ENCODE measurements at places on chromosomes 7 and 10.

- DNase-seq, result no peak
Measured at GRCh38 chr7:122724366-122724765, 21.6 kb upstream of the RNF148 start.

GRCh38 chr10:184174-184573 lies 48.9 kb downstream of the ZMYND11 start:
- DNase-seq, result no peak

DNA sequence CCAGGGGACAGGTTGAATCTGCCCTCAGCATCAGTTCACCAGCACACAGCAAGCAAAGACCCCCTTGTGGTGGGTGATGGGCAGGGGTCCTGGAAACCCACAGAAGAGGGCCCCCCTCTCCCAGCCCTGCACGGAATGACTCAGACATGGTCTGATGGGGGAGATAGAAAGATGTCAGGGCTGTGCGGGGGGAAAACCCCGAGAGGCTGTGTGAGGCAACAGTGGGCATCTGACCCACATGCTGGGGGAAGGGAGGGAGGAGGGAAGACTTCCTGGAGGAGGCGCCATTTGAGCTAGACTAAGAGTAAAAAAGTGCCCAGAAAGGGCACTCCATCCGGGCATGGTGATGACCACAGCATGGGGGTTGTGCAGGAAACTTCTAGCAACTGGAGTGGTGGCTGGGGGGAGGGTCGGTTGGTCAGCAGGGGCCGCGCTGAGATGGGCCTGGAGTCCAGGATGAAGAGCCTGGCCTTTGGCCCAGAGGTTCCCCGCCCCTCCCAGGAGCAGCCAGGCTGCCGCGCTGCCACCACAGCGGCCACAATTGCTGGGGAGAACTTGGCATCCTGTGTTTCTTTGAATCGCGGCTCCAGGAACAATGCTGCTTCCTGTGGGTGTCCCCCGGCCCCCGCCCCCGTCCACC lies 2.5 kb downstream of the LFNG start:
- peak; percentile 85 for DNase-seq

- DNase-seq, result no peak
Measured at GRCh38 chr7:140683657-140684056, 10.9 kb downstream of the ADCK2 start.

DNA sequence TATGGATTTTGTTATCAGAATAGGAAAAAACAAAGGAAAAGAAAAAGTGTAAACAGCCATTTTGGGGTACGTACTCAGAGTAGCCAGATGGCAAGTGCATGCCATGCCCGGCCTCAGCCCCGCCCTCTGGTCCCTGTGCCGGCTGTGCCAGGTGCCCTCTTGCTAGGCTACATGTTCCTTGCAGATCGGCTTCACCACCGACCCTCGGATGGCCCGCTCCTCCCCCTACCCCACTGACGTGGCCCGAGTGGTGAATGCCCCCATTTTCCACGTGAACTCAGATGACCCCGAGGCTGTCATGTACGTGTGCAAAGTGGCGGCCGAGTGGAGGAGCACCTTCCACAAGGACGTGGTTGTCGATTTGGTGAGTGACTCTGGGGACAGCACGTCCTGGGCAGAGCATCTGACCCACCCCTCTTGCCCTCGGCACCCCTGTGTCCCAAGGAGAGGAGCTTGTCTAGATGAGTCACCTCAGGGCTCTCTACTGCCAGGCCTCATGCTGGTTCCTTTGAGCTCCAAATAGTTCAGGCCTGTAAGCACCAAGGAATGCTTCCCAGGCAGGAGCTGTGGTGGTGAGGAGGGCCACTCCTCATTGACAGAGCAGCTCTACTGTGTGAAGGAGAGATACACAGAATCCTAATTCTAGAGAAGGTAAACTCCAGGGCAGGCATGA lies 54.9 kb upstream of the ZMIZ2 start:
- no peak for DNase-seq

- no peak for DNase-seq
Measured at GRCh38 chr10:71757399-71757922, 15.9 kb downstream of the VSIR start.

GRCh38 chr10:6602700-6603084 lies 22.6 kb upstream of the PRKCQ start:
- DNase-seq, result no peak

GRCh38 chr10:43125881-43126731 lies 12.1 kb upstream of the CSGALNACT2 start:
- peak; percentile 2 for DNase-seq

GRCh38 chr10:102975483-102976379 lies 57.6 kb downstream of the CNNM2 start:
- no peak for DNase-seq

DNA sequence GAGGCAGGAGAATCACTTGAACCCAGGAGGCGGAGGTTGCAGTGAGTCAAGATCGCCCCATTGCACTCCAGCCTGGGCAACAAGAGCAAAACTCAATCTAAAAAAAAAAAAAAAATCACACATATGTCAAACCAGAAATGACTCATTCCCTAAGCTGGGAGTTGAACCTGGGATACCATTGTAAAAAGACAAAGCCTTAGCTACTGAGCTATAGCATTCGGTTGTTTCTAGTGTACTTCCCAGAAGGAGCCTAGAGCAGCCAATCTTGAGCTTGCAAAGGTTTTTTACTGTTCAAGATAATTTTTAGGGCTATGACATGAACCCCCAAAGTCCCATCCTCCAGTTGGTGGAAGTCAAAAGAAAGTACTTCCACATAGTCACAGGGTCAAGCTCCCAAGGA lies 87.9 kb downstream of the ZNF467 start:
- no peak for DNase-seq

DNA sequence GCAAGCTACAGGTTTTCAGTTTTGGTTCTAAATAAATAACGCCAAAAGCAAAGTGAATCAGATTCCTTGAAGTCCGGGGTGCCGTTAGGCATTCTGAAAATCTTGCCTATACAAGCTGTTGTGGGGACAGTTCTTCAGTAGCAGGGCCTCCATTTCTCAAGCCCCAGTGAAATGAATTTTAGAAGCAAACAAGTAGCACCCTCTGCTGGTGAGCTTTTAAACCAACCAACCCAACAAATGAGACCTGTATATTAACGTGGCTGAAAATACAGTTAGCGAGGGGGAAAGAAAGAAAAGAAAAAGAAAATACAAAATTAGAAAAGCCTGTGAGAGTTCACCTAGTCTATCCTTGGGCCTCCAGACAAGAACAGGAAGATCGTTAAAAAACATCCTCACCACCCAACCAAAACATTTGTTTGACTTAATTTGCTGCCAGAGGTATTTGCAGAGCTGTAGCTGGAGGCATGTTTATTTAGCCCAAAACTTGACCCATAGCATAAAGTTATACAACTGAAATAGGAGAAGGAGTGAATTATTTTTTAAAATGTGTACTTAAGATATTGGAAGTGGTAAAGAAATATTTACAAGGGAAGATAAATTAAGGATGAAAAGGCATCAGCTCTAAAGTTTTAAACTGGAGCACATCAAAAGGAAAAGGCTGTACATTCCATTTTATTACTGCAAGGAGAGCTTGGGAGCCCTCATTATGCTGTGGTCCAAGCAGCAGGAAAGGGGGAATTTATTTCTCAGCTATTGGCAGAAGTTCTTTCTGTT lies 98.9 kb downstream of the DYNC1I1 start:
- DNase-seq, result no peak

- no peak for DNase-seq
Measured at GRCh38 chr7:80187727-80188126, 53.1 kb downstream of the GNAI1 start.

DNA sequence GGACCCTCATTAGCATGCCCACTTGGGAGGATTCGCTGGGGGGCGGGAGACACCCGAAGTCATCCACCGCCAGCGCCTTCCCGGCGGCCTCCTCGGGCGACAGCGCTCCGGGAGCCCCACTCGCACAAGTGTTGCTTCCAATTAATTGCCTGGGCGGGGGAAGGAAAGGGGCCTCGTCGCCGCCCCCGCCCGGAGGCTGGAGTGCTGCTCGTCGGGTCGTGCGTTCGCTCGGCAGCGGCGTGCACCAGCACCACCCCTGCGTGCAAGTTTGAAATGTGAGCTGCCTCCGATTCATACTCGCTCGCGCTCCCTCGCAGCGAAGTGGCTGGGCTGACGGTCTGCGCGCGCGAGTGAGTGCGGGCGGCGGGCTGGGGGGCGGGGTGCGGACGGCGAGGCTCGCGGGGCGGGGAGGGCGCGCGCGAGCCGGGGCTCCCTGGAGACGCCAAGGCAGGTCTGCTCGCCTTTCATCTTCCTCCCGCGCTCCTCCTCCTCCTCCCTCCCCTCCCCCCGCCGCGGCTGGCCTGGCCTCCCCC lies 104.6 kb upstream of the PPIF start:
- DNase-seq, result peak; percentile 73
